ENCODE measurements at places on chromosomes 4 and X.

GRCh38 chr4:77352192-77352591, 195.2 kb downstream of the CCNG2 start:
- no peak for DNase-seq

GRCh38 chr4:158211222-158211621, 936 bp downstream of the TMEM144 start:
- DNase-seq = no peak

GRCh38 chrX:70508296-70508911, 63.8 kb downstream of the DLG3 start:
- DNase-seq = no peak

- no peak for DNase-seq
Measured at GRCh38 chr4:165766976-165767375, 106.1 kb upstream of the TLL1 start.

- DNase-seq = no peak
Measured at GRCh38 chrX:39244147-39244546, 442.9 kb downstream of the MID1IP1 start.

DNA sequence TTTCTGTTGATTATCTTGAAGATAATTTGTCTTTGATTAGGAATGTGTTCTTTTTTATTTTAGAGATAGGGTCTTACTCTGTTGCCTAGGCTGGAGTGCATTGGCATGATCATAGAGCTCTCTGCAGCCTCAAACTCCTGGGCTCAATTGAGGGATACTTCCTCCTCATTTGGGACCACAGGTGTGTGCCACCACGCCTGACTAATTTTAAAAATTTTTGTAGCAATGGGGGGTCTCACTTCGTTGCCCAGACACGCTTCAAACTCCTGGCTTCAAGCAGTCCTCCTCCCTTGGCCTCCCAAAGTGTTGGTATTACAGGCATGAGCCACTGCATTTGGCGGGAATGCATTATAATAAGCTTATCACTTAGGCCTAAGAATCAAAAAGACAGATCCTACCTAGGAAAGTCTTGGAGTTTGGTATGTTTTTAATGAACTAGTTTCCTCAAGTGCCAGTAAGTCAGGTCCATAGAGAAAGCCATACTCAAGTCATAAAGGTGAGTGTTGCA, 21.7 kb downstream of the BMP2K start:
- no peak for DNase-seq

- DNase-seq = no peak
Measured at GRCh38 chr4:153916273-153916755, 127.4 kb upstream of the SFRP2 start.

GRCh38 chr4:27720010-27720766, 859.5 kb downstream of the STIM2 start:
- DNase-seq = no peak

DNA sequence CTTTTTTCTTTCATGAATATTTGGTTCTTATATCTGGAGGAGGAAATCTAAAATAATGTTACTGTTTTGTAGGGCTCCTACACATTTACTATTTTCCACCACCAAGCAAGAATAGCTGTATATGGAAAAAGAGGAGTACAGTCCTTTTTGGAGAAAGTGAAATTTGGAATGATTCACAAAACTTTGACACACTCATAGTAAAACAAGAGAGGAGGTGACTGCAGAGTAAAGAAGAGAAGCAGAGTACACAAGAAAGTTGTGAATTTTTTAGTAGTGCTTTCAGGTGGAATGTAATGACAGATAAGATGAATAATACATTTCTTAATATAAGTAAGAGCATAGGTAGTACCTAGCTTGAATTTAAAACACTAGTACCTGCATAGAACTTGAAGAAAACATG, 41.3 kb upstream of the UGT2B4 start:
- DNase-seq = no peak

DNA sequence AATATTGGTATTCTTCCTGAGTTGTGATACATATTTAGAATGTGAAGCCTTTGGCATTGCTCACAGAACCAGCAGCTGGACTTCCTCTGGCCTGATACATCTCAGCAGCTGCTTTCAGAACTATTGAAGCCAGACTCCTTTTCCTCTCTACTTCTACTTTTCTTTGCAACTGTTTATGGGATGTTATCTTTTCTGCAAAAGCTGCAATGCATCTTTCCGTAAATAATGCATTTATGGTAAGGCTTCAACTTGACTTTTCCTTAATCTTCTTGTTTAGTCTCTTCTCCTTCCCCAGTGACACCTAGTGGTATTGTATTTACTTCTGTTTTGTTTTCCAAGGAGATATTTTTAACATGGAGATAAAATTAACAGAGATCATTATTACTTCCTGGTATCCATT, 1548.7 kb downstream of the PCDH7 start:
- no peak for DNase-seq

DNA sequence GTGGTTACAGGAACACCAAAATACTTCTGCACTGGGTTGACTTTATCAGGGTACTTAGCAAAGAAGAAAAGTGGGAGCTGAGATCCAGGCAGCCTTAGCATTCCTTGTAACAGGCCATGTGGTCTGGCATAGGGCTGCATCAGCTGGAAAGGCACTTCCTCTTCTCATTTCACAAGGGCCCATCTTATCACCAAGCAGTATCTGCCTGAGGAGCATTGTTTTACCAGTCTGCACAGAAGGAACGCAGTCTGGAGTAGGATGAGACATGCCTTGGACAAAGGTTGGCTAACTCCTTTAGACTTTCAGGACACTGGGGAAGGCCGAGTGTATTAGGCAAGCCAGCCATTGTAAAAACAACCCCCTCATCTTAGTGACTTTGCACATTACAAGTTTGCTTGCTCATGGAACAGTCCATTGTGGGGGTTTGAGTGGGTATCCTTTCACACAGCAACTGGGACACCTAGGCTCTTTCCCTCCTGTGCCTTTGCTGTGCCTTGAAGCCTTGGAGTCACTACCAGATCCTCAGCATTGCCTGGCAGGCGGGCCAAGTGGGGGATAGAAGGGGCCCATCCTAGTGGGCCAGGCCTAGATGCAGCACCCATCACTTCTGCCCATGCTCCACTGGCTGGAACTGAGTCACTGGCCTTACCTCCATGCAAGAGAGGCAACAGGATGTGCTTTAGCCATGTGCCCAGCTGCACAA, 4.6 kb downstream of the SUV39H1 start:
- DNase-seq = no peak

GRCh38 chr4:153362184-153362583, 17.7 kb downstream of the MND1 start:
- DNase-seq = no peak

DNA sequence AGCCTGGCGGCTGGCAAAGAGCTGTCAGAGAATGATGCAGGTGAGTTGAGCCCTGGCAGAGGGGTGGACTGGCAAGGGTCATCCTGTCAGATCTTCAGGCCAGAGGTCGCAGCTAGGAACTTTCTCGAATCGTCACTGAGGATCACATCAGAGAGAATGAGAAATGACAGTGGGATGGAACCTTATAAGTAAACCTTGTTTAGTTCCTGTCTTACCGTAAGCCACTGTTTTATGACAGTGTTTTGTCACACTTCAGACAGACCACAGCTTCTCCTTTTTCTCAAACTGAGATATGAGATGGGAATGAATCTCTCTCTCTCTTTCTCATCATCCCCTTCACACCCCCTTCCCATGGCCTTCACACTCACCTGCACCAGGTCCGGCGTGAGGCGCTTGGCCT, 9.3 kb downstream of the DIPK2B start:
- no peak for DNase-seq

- no peak for DNase-seq
Measured at GRCh38 chr4:138003248-138003647, 238.9 kb downstream of the SLC7A11 start.

DNA sequence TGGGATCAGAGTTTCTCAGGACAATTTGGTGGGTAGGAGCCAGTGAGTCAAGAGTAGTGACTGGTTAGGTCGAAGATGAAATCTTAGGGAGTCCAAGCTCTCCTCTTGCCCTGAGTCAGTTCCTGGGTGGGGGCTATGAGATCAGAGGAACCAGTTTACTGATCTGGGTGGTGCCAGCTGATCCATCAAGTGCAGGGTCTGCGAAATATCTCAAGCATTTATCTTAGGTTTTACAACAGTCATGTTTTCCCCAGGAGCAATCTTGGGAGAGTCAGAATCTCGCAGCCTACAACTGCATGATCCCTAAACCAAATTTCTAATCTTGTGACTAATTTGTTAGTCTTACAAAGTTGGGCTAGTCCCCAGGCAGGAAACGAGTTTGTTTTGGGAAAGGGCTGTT, 1833.2 kb upstream of the PCDH7 start:
- DNase-seq = no peak

DNA sequence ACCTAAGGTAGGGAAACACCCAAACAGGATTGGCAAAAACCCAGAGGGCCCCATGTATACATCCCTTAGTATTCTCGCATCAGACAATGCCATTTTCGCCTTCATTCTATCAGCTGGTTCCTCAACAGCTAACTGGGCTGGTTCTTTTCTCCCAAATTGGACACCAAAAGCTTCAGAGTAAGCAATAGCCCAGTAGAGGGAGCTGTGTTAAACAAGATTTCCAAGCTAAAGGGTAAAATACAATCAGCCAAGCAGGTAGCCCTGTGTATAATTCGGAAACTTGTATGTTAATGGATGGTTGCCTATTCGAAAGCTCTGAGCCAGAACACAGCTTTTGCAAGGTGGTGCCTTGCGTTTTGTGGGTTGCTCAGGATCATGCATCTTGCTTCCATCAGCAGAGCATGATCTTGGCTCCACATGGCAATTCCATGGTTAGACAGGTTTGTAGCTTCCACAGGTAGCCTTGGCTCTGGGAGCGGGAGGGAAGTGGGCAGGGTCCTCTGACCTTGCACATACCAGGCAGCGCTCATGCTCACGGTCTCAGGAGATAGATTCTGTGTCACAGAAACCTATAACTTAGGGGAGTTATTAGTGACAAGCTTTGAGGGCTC, 115.2 kb upstream of the LNX1 start:
- no peak for DNase-seq

DNA sequence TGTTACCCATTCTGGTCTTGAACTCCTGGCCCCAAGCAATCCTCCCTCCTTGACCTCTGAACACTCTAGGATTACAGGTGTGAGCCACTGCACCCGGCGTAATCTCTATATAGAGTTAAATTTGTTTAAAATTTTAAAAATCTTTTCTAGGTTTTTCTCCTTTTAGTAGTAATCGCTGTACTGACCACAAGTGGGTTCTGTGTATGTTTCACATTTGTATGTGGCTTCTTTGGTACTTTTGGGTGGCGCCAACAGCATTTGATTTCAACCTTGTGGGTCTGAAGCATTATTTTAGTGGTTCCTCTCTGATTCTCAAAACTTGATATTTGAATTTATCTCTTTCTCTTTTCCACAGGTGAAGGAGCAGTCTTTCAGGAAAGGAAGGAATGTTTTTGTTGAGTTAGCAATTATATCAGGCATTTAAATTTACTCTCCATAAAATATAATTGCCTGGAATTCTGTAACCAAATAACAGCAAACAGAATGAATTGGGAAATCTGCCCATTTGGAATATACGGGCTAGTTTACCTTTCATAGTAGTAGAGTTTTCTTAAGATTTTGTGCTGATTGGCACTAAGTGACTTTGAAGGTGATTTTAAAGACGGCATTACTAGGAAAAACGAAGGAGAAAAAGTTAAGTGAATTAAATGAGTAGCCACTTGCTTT, 29.5 kb downstream of the ARHGAP10 start:
- DNase-seq = no peak

DNA sequence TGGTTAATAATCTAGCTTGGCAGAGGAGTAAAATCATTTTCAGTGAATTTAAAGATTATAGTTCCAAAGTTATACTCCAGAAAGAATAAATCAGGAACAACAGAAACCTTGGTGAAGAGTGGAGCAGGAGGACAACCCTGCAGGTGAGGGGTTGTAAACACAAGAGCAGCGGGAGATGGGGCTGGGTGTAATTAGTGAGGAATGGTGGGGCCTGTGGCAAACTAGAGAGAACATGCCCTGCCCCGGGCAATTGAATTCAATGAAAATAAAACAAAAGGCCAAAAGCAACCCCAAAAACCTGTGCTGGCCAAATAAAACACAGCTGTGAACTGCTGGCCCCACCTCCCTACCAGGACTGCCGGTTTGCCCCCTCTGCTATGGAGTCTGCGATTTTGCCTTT, 325.2 kb downstream of the NR3C2 start:
- DNase-seq = no peak

DNA sequence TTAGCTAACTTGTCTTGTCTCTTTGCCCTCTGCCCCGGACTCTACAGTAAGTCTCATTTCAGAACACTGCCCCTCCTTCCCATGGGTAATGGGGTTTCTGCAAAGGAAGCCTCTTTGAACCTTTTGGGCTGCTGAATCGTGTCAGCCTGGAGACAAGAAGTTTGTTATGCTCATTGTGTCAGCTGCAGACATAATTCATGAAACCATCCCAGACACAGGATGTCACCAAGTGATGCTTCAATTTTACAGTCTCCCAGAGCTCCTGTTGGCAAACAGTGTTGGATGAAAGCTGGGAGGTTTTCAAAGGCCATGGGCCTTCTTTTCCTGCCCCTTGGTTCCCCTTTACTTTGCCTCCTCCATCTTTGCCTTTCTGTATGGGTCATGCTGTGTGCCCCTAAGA, 223.1 kb upstream of the TAPT1 start:
- no peak for DNase-seq

DNA sequence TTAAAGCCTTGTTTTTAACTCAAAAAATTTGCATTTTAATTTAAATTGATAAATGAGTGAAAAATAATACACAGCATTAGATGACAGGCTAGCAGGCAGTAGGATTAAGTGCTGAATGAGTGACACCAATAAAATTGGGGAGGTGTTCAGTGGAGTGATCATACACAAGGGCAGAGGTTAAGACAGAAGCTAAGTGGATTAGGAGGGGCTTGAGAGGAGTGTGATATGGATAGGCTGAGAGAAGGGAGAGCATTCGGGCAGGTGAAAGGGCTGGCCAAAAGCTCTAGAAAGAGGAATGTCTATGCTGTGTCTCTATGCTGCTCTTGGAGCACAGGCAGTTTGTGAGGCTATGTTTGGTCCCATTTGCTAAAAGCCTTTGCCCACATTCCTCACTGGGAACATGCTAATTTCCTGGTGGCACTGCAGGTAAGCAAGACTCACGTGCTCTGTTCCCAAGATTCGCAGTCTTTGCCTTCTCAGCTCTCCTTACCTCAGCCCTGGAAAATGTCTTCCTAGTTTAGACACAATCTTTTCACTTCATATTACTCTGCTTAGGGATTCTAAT, 52.8 kb upstream of the CCSER1 start:
- no peak for DNase-seq

DNA sequence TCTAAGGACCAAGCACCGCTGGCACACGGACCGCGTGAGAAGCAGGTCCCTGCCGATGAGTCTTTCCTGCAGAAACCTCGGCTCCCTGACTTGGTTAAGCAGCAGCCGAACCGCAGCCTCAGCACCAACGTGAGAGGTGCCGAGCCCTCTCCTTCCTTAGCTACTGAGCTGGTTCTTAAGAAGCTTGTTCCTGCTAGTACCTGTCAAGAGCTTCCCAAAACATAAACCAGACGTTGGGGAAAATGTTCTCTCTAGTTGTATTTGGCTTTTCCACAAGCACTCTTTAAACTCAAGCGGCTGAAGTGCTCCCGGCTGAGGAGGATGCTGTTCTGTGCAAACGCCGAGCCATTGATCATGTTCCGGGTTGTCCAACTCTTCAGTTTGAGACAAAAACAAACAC, 29.3 kb upstream of the TLR3 start:
- no peak for DNase-seq

- DNase-seq = no peak
Measured at GRCh38 chrX:500481-501010, 113.8 kb upstream of the PPP2R3B start.

Data from activated CD4-positive, alpha-beta T cell treated with anti-CD3 and anti-CD28 coated beads for 1 hour (primary cell).